NCI-H187 treated with DMSO at 0.1 percent for 48 hours (cell line): ENCODE measurements at places on chromosomes 5 and 9.

DNA sequence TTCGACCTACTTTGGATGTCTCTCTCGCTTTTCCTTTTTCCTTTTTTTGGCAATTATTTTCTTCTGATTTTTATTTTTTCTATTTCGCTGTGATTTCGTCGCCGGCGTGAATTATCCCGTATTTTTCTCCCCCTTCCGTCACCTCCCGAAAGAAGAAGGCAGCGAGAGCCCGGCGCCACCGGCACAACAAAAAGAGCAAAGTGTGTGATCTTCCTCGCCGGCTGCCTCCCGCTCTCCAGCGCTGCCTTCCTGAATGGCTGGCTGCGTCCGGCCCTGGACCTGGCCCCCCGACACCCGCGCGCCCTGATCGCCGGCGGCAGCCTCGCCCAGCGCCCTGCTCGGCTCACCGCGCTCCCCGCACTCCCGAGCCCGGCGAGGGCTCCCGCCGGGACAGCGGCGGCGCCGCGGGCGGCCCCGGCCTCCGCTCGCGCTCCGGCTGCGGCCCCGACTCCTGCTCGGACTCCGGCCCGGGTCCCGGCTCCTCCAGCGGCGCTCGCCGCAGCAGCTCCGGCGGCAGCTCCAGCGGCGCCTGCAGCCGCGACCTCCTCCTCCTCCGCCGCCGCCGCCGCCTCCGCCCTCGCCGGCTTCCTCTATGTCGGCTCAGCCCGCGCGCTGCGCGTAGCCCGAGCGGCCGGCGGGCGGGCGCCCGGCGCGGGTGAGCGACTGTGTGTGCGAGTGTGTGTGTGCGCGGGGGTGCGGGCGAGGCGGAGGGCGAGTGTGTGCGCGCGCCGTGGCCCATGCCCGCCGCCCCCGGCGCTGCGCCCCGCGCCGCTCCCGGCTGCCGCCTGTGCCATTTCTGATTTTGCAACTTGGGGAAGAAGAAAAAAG lies 960 bp downstream of the NR2F1 start:
- DNase-seq = no peak

GRCh38 chr9:28866951-28867350 lies 1293.7 kb upstream of the C9orf72 start:
- no peak for DNase-seq

GRCh38 chr5:180982008-180982741 lies 6.5 kb upstream of the BTNL3 start:
- no peak for DNase-seq

DNA sequence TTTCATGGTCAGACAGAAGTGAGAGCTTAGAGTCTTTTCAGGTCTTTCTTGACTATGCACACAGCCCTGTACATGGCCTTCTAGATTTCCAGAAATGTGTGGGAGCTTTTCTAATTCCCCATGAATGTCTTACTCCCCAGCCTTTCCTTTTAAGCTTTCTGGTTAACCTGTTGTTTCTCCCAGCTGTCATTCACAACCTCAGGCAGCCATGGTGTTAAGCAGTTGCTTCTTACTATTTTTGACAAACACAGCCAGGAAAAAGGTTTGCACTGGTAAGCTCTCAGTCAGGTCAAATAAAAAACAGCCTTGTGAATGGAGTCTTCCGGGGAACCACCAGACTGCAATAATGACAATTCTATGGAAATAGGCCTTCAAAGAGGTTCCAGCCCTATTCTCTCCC lies 84.9 kb downstream of the MTREX start:
- DNase-seq = no peak

- DNase-seq = no peak
These were observed 185.9 kb downstream of the KIAA0825 start for GRCh38 chr5:94432499-94432898.

GRCh38 chr5:139648205-139649081 lies at the start of gene CXXC5:
TSS of gene CXXC5 (plus strand) at chr5:139648349. CDS start at chr5:139680524, 32,175 bp downstream.
- DNase-seq = no peak

DNA sequence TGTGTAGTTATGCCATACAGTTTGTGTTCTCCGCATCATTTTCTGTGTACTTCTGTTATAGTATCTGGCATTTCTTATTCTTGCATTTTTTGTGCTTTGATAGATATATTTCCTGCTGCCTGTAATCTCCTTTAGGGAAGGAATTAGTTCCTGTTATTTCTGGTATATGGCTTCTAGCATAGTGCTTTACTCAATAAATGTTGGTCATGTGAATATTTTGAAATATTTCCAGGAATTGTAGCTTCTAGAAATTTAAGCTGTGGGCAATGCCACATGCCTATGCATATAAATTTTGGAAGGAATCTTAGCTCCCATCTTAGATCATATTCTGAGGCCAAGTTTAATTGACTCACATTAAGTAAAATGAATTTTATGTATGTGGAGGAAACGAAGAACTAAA lies 11.5 kb upstream of the PRRC1 start:
- DNase-seq = no peak

DNA sequence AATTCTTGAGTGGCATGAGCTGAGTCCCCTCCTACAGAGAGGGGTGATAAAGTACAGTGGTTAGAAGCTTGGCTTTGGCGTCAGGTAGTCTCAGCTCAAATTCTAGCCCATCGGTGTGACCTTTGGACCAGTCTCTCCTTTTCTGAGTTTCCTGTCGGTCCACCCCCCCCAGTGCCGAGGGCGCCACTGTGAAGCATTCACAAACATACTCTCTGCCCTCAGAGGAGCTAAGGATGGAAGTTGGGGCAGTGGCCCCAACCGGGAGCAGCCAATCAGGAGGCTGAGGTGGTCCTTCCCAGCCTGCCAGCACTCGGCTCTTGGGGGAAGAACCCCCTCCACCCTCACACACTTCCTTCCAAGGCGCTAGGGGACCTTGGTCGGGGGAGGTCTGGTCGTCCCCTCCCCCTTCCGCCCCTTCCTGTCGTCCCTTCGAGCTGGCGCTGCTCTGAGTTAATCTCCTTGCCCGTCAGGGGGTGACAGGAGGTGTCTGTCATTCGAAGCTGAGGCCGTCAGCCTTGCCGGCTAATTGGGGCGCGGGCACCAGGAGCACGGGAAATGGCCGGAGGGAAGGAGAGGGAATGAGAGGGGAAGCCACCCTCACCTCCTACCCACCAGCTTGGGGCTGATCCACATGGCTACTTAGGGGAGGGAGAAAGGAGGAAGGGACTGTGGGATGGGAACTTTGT lies 53.0 kb downstream of the CXXC5 start:
- no peak for DNase-seq

DNA sequence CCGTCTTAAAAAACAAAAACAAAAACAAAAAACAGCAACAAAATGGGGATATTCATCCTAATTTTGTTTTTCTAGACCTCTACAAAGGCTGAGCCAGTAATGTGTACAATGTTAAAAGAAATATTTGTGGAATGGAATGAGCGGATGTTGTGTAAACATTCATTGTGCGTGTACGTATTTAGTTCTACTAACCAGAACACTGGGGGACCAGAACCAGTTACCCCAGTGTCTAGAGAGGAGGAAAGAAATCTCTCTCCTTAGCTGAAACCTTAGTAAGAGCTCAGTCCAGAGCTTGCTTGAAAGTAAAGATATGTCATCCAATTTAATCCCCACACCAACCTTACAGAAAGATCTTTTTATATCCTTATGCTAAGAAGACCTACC lies 106.7 kb upstream of the CPEB4 start:
- no peak for DNase-seq

DNA sequence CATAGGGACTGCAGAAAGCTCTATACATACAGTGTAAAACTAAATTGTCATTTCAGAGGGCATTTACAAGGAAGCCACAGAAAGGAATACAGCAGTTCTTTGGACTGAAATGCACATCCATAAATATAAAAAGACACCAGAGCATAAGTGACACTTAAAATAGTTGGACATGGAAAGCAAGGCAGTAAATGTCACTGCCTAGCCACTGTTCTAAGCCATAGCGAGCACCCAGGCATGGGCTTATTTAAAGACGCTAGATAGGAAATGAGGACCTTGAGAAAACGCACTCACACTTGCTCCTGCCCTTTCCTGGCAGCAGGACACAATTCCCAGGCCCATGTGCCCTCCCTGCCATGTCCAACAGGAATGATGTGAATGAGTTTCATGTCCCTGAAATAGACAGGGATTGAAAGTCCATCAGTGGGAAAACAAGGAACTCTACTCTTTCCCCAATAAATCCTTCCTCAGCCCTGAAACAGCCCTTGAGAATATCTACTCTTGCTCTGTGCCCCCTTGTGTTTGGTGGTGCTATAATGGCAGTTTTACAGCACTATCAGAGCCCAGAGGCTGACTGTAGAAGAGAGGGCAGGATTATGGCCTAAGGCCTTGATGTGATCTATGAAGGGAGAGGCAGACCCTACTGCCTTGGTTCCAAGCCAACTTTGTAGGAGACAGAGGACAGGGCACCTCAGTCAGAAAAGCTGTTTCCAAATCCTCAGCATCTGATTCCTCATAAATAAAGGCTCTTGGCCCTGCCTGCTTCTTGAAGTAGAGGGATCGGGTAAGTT lies 182.9 kb downstream of the SAXO1 start:
- DNase-seq = no peak

DNA sequence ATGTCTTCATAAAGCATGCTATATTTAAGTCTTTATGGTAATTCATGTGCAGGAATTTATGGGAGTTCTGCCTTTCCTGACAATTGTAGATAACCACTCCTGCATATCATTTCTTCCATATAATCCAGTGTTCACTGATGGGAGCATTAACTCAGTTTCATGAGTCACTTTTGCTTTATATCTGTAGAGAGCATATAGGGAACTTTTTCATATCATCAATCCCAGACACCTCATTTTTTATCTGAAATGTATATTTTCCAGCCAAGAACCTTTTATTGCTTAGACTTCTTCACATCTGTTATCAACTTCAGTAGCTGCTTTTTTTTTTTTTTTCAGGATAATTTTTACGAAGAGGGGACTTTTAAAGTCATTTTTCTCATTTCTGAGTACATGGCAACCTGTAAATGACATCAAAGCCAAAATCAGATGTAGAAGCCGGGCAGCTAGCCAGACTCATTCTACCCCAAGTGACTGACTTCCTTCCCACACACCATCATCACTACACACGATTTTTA lies 41.1 kb downstream of the NFX1 start:
- DNase-seq = no peak

DNA sequence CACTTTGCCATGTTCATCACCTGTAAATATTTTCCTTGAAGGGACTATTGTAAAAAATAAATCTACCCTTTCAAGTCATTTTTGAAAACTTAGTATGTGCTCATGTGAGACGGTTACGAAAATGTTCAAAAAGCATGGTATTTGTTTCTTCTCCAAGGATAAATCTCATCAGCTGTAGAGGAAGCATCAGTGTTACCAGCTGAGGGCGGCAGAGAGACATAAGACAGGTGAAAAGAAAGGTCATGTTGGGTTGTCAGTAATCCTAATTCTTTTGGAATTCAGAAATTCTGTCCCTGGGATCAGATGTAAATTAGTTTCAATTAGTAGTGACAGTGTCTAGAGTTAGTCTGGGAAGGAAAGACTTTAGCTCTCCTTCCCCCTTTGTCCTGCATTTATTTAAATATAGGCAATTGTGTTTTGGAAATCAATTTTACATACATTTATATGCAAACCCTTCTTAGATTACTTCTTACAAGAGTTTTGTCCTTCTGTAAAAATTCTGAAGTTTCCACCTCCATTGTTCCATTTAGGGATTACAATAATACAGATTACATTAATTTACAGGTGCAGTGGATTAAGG lies 791.9 kb upstream of the CDH6 start:
- DNase-seq = no peak
